ENCODE measurements at places on chromosomes 1 and 21. TPM values are rescaled to one million over a fixed set of nuclear protein-coding genes. Genes with fewer than 3 reads are reported as not detected.

The TUFT1 gene
- 11.1 TPM for polyA plus RNA-seq

GRCh38 chr1:175892686-175893085, 149.3 kb upstream of the TNR start:
- DNase-seq, result no peak

DNA sequence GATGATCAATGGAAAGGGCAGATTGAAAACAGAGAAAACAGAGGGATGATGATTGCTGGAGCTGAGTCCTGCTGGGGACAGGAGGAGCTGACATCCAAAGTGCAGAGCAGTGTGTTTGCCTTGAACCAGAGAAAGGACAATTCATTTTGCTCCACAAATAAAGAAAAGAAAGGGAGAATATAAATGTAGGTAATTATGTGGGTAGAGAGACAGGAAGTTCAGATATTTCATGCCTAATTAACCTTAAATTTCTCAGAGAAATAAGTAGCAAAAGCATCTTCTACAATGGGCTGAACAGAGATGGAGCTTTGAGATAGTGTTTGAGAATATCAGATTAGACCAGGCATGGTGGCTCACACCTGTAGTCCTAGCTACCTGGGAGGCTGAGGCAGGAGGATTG, 93.2 kb downstream of the TNFSF18 start:
- no peak for DNase-seq

- DNase-seq, result no peak
Observed at GRCh38 chr1:66489151-66489550, 44.8 kb upstream of the SGIP1 start.

DNA sequence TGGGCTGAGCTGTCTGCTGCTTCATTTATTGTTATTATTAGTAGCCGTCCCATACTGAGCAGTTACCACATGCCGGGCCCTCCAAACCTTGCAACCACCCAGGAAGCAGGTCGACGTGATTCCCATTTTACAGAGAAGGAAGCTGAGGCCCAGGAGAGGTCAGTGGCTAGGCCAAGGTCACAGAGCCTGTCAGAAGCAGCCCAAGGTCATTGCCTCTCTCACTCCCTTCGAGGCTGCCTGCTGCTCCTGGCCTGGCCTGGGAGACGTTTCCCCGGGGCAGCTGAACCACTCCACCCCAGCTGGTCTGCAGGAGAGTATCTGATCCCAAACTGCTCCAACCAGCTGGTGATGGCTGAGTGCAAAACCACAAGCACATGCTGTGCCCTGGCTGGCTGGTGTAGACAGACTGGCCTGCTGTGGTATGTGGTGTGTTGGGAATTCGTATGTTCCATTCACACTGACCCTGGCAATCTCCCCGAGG, 6.5 kb downstream of the PADI4 start:
- no peak for DNase-seq

DNA sequence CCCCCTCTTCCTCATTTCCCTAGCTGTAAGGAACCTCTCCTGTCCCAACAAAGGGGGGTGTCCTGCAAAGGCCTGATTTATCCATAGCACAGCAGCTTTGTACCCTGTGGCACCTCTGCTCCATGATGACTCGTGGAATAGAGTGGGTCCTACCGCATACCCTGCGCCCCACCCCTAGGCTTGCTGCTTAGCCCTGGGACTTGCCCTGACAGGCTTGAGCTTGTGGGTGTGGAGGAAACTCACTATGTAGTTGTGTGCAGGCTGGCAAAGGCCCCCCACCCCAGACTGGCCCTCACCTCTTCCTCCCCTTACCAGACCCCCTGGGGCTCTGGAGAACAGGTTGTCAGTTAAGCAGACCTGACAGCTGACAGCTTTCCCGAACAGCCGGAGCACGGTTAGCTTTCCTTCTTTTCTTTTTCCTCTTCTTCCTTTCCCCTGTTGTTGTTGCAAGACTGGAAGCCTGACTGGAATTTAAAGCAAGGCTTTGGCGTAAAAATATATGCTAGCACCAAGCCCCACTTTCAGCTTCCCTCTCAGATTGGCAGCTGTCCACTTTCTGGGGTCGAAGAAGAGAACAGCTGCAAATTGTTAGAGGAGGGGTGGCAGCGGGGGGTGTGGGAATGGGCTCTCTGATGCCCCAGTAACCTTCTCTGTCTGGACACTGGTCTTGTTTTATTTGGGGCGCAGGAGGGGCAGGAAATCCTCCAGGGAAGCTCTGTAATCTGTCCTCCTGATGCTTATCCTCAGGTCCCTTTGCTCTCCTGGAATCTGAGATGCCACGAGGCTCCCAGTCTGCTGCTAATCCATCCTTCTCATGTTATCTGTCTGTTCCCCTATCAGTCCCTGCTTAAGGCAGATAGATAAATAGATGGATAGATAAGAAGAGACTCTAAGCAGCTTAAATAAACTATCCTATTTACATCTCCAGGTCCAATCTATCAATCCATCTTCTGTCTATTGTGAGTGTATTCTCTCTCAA, 134.6 kb downstream of the BRINP2 start:
- no peak for DNase-seq

DNA sequence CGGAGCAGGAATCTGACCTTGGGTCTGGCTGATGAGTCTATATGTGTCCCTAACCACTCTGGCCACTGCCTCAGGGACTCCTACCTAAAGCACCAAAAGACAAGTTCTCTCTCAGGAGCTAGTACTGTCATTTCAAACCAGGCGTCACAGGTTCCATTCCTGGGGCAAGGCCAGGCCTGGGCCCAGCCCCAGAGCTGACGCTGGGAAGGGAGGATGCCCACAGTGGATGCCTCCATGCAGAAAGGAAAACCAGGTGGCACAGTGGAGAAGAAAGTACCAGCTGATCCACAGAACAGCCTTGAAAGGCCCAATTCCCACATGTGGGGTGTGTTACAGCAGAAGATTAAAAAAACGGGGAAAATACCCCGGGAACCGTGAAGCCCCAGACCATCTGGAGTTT, 77.4 kb downstream of the DMRTB1 start:
- DNase-seq, result no peak

GRCh38 chr1:61278966-61279365, 196.6 kb downstream of the NFIA start:
- DNase-seq, result no peak
